Adrenal gland (tissue), 19 donors: ENCODE measurements at places on chromosomes 12 and 14. TPM values are rescaled to one million over a fixed set of nuclear protein-coding genes. Genes with fewer than 3 reads are reported as not detected.
A peak's percentile ranks its signal among the peaks of the same experiment; 100 is the strongest.

Gene BCL2L14
- polyA plus RNA-seq, result not detected

Gene TOMM20L
- not detected for polyA plus RNA-seq

Gene C1RL
- 186 TPM for polyA plus RNA-seq

Gene IGF1
- 14.3 TPM for polyA plus RNA-seq

Gene CLSTN3
- polyA plus RNA-seq, result 84.8 TPM

- no peaks in the 10 kb centered on the region for H3K27me3 ChIP-seq
- H3K27ac ChIP-seq, result no peak overlapping the region
- H3K4me3 ChIP-seq, result no peak overlapping the region
- peak; percentile 79 for DNase-seq
- H3K36me3 ChIP-seq, result no peaks in the 10 kb centered on the region
Measured at GRCh38 chr14:64953661-64954060, 11.1 kb upstream of the GPX2 start.

GRCh38 chr12:131061041-131061806 lies 107.5 kb downstream of the ADGRD1 start:
- no peaks in the 10 kb centered on the region for H3K36me3 ChIP-seq
- no peaks in the 10 kb centered on the region for H3K4me1 ChIP-seq
- DNase-seq, result no peak
- no peaks in the 10 kb centered on the region for H3K27me3 ChIP-seq
- H3K27ac ChIP-seq, result no peak overlapping the region

DNA sequence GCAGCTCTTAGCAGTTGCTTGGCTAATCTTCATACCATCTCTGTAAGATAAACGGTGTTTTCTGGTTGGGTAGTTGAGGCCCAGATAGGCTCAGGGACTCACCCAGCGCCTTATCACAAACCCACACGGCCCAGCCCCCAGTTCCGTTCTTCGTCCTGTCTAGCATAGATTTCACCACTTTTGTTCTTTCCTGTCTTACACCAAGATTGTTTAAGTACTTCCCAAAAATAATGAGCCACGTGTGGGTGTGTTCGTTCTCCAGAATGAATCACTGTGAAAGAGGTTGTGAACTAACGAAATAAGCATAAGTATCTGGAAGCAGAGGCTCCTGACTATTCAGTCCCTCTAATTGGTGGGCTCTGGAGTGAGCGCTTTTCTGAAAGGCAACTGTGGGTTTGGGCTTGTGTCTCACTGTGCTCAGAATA lies 21.4 kb downstream of the ACVR1B start:
- peak overlapping the region; percentile 10 for H3K4me3 ChIP-seq
- H3K27me3 ChIP-seq, result no peaks in the 10 kb centered on the region
- no peaks in the 10 kb centered on the region for H3K36me3 ChIP-seq
- peak overlapping the region; percentile 42 for H3K27ac ChIP-seq
- peaks cover 48% of the 10 kb centered on the region for H3K4me1 ChIP-seq
